ENCODE measurements at places on chromosomes 16 and 17.
A peak's percentile ranks its signal among the peaks of the same experiment; 100 is the strongest.

DNA sequence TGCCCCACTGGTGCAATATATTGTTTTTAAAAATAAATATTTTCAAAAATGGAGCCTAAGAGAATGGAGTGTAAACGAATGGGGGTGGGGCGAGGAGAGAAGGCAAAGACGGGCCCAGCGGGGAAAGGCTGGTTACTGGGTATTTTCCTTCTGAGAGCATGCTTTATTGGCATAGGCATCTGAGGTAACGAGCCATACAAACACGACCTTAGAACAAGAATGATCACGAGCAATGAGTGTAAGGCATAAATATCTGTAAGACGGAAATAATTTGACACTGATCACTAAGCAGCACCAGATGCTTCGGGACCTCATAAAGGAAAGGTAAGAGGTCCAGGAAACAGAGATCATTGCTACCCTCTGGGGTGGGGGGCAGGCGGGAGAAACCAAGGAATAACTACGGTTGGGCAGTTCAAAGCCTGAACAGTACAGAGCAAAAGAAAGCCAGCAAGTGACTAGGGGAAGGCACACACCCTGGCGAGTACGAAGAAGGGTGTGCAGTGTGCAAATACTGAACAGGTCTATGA lies 959 bp downstream of the SSH2 start:
- no peak for DNase-seq

- DNase-seq = no peak
These were observed 62.3 kb upstream of the CDH5 start for GRCh38 chr16:66304151-66304550.

GRCh38 chr17:49494986-49495841 lies at the start of gene NGFR:
Gene NGFR, plus strand, starts transcription at chr17:49495293. Its CDS starts 125 bp downstream, at chr17:49495418.
- no peak for DNase-seq

DNA sequence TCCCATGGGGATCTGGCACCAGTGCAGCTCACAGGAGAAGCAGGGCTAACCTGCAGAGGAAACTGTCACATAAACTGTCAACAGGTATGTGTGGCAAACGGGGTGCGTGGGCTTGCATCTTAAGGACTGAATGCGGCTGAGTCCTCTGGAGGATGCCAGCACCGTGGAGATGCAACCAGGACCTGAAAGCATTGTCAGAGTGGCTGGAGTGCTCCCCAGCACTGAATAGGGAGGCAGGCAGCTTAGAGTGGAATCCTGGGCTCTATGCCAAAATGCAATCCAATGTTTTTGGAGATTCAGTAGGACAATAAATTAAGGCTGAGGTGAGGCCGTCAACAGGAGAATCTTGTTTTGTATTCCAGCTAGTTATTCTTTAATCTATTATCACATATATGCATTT lies 21.3 kb upstream of the SALL1 start:
- DNase-seq = no peak

- DNase-seq = peak; percentile 44
These were observed 13.0 kb downstream of the ENGASE start for GRCh38 chr17:79087428-79088143.

GRCh38 chr17:48460052-48460451 lies 30.0 kb upstream of the SKAP1 start:
- DNase-seq = no peak

DNA sequence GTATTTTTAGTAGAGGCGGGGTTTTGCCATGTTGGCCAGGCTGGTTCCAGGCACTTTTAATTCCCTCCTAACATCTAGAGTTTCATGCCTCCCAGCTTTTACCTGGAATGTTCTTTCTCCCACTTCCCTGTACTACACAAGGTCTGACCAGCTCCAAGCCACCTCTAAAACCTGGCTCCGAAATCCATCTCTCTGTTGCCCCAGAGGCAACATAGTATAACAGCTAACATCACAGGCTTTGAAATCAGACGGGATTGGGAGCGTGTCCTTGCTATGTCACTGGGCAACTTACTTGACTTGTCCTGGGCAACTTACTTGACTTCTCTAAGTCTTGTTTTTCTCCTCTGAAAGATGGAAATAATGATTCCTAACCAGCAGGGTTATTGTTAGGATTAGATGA lies 15.1 kb downstream of the UNC45B start:
- DNase-seq = no peak

DNA sequence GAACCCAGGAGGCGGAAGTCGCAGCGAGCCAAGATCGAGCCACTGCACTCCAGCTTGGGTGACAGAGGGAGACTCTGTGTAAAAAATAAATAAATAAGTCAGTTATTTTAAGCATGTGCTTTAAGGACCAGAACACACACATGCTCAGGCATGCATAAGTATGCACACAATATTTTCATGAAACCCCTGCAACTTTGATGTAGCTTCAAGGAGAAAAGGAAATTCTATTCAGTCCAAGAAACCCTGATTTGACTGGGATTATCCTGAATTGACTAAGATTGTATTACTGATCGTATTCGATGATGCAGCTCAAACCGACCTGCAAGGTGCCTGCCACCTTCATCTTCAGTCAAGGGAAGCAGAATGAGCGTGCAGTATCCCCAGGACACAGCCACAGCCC lies 841 bp downstream of the TEKT5 start:
- no peak for DNase-seq

DNA sequence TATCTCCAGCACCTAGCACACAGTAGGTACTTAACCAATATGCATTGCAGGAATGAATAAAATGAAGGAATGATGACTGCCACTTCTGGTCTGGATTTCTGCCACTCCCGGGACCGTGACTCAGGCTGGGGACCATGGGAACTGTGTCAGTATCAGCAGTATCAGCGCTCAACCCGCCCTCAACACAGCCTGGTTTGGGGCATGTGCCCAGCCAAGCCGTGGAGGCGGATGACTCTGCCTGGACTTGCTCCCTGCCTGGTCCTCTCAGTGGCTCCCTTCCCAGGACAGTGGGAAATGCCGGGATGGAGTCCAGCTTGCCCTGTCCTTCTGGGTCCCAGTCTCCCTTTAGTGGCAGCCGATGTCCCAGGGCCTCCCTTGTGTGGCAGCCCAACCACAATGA lies 55.1 kb downstream of the SRCIN1 start:
- DNase-seq = no peak

DNA sequence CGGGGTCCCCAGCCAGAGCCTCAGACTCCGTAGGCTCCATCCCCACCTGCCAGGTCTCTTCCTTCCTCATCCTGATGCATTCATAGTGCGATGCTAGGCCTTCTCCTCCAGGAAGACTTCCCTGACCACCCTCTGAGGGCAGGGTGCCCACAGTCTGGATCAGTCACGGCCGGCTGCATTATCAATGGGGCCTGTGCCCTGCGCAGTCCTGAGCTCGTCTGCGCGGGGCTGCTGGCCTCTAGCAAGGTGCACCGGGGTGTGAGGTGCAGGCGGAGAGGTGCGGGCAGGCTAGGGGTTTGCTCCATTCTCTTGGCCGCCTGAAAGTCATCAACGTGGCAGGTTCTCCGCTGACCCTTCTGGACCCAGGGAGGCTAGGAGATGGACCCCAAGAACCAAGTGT lies 56.9 kb upstream of the ACSF3 start:
- DNase-seq = no peak

GRCh38 chr16:20353379-20353778 lies 864 bp upstream of the UMOD start:
- DNase-seq = no peak

GRCh38 chr16:88773812-88774291 lies 11.2 kb downstream of the PIEZO1 start:
- no peak for DNase-seq

GRCh38 chr16:83453977-83454376 lies 353.8 kb upstream of the HSBP1 start:
- no peak for DNase-seq

DNA sequence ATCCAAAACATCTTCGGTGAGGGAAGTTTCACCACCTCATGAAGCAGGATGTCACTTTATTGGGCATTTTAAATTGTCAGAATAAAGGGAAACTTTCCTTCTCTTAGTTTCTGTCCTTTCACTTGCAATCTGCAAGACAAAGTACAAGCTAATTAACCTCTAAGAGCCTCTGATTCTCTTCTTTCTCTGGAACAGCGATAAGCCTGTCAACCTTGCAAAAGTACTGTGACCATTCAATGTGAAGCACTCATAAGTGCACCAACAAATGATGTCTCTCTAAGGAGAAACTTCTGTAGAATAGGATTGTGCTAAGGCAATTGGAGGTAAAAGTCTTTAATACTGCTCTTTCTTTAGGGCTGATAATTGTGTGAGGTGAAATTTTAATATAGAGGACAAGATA lies 1622.3 kb downstream of the CDH8 start:
- no peak for DNase-seq

DNA sequence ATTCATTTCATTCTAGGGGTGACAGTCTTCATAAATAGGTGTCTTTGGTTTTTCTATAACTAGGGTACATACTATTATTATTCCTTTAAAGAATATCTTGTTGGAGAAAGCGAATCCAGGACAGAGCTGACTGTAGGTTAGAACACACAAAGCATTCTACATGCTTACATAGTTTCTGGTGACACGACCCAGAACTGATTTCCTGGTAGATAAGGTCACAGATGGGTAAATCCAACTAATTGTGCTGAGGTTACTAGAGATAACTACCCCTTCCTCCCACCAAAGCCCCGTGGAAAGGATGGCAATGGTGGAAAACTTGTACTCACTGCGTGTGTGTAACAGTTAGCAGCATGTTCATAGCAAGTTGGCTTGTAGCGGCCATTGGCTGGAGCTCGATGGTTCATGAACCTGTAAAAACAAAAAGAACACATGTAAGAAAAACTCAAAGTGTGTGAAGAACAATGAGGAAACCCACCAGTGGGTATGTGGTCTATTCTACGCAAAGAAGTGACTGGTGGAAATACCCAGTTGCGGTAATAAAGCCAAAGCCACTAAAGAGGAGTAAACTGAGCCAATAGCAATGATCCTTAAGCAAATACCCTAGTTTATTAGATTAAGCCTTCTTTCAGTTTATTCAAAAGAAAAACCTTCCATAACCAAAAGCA lies 7.7 kb downstream of the MMD start:
- no peak for DNase-seq

DNA sequence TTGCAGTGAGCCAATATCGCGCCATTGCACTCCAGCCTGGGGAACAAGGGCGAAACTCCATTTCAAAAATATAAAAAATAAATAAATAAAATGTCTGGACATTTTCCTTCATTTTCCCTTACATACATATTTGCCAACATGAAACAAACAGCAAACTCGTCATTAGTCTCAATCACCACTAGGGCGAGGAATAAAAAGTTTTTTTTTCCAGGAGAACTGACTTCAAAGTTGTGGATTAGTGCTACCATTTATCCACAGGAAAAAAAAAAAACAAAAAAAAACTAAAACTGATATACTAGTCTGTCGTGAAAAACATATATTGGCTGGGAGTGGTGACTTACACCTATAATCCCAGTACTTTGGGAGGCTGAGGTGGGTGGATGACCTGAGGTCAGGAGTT lies 77.0 kb upstream of the MTMR4 start:
- no peak for DNase-seq

DNA sequence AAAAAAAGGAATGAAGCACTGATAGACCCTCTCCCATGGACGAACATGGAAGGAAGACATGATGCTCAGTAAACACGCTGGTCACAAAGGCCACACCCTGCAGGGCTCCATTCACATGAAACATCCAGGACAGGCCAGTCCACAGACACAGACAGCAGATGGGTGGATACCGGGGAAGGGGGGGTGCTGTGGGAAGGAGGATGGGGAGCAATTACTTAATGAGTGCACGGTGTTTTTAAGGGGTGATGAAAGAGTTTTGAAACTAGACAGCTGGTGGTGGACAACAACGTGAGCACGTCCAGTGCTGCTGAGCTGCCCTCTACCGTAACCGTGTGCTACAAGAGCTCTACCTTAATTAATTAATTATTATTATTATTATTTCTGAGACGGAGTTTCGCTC lies 6.0 kb upstream of the SLC16A3 start:
- DNase-seq = no peak

DNA sequence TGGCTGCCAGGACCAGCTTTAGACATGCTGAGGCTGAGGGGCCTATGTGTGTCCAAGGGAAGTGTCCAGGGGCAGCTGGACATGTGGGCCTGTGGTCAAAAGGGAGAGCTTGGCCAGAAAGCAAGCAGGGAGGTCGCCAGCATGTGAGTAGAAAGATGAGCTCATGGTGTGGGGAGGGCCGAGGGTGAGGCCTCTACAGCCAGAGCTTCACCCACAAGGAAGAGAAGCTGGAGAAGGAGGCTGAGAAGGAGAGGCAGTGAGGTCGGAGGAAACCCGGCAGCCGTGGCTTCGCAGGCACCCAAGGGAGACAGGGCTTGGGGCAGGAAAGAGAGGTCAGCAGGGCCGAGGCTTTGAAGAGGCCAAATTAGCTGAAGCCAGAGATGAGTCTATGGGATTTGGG lies 4.0 kb upstream of the HSD11B2 start:
- no peak for DNase-seq

- no peak for DNase-seq
These were observed 1.4 kb downstream of the DDX42 start for GRCh38 chr17:63775420-63775819.

DNA sequence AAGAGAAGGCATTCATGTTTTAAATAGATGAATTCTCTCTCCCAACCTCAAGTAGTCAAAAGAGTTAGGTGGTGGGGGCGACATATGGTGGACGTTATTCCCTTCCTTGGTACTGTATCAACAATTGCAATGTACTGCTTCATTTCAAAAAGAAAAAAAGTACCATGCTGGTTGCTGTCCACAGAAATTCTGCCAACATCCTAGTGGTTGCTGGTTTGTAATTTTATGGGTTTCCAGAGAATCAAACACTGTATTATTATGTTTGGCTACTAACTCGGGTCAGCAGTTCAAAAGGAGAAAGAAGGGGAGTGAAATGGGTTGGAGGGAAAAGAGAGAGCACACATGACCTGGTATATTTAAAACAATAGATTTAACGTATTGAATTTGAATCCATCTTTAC lies 61.1 kb upstream of the KCNJ16 start:
- no peak for DNase-seq

DNA sequence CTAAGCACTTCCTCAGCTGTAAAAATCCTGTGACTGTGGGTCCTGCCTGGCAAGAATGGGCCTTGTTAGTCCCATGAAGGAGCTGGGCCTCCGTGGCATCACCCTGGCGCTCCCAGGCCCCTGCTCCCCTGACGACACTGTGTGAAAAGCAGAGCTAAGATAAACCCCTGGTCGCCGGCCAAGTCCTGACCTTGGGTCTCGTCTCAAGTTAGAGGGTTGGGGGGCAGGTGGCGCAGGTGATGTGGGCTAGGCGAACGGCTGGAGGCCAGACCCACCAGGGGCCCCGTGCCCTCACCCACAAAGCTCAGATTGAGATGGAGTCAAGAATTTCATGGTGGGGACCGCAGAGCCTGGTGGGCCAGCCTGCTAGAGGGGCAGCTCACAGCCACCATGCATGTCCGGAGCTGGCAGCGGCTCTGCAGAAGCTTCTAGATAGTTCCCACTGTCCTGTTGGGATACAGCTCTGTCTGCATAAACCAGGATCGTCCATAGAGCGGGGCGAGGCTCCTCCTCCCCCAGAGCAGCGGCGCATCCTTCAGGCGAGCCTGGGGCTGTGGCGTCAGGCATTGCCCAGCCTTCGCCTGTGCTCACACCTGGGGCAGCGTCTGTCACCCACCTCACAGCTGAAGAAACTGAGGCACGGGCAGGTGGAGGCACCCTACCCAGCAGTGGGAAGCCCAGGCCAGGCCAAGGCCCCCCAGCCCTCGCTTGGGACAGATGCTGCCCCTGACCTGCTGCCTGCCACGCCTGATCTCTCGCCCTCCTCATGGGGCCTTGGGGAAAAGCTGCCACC lies 12.0 kb downstream of the CYBC1 start:
- no peak for DNase-seq
